ENCODE measurements at places on chromosomes 4 and X.

DNA sequence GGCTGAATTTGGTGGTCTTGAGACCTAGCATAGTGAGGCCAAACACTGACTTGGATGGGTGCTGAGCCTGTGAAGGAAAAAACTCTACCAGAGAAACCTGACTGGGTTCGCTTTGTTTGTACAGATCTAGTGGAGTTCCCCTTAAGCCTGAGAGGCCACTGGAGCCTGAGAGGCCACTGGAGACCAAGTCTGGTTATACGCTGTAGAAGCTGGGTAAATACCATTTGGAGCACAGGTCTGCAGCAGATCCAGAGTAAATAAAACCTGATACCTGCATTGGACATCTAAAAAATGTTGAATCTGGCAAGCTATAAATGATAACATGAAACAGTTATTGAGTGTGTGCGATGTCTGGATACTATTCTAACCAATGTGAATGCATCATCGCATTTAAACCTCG, 104.3 kb upstream of the IGSF1 start:
- DNase-seq, result no peak

GRCh38 chr4:172898715-172899114, 269.9 kb upstream of the GALNT7 start:
- no peak for DNase-seq

GRCh38 chrX:50813843-50814661, at the start of gene SHROOM4:
TSS of gene SHROOM4 (minus strand) at chrX:50814194. CDS start at chrX:50814018, 176 bp downstream.
- peak; percentile 86 for DNase-seq

DNA sequence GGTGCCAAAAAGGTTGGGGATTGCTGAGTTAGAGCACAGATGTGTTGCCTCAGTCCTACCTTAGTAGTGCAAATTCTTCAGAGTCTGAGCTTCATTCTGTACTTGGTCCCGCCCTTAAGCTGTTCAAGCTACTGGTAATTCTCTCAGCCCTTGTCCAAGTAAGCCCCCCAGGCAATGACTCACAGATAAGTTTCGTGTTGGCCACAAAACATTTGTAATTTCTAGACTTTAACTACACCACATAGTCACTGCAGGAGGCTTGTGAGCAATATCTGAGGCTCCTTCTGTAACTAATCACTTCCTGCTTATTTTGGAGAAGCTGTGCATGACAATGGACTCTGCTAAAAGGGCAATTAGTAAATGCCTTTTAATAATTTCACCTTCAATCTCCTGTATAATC, 1420.5 kb downstream of the PCDH7 start:
- no peak for DNase-seq

GRCh38 chr4:185709802-185710486, 102.0 kb downstream of the SORBS2 start:
- DNase-seq, result no peak

DNA sequence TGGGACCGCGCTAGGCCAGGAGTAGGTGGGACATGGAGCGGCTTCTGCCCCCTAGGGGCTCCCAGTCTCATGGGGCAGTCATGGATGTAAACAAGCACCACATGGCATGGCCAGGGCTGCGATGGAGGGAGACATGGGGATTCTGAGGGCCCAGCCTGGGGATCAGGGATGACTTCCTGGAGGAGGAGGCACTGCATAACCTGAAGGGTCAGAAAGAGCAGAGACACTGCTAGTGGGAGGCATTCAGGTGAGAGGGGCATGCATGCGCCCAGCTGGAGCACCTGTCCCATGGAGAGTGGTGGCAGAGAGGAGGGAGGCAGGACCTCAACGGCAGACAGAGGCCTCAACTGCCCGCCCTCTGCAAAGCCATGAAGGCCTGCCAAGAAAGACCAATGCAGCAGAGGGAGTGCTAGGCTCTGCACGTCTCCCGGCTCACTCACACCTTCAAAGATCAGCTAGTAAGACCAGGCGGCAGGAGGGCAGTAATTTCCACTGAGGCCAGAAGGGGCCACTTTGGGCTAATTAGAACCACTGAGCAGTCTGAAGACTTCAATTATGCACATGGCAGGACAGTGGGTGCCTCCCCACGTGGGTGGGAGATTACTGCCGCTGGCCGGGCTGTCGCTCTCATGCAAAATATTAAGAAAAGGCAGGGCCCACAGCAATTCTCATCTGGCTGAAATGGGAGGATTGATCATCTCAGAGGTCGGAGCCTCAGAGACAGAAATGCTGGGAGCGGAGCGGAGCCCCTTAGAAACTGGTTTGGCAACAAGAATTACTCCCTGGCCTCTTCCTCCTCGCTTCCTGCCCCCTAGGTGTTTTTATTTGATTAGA, 69.6 kb downstream of the PPP2R2C start:
- no peak for DNase-seq

DNA sequence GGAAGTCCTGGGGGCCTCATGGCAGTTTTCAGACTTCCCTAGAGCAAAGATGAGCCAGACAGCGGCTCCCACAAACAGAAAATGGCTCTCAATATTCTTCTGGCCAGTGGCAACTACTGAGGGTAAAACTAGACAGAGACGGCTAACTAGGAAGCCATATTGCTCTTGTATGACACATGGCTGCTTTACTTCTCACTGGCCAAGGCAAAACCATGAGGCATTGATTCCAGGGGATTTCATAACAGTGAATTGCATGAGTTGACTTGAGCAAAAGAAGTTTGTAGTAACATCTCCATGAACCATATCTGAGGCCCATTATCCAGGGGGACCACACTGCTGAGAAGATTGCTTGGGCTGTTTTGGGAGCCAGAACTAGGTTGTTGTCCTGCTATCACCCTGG, 13.7 kb upstream of the TLR8 start:
- DNase-seq, result no peak

DNA sequence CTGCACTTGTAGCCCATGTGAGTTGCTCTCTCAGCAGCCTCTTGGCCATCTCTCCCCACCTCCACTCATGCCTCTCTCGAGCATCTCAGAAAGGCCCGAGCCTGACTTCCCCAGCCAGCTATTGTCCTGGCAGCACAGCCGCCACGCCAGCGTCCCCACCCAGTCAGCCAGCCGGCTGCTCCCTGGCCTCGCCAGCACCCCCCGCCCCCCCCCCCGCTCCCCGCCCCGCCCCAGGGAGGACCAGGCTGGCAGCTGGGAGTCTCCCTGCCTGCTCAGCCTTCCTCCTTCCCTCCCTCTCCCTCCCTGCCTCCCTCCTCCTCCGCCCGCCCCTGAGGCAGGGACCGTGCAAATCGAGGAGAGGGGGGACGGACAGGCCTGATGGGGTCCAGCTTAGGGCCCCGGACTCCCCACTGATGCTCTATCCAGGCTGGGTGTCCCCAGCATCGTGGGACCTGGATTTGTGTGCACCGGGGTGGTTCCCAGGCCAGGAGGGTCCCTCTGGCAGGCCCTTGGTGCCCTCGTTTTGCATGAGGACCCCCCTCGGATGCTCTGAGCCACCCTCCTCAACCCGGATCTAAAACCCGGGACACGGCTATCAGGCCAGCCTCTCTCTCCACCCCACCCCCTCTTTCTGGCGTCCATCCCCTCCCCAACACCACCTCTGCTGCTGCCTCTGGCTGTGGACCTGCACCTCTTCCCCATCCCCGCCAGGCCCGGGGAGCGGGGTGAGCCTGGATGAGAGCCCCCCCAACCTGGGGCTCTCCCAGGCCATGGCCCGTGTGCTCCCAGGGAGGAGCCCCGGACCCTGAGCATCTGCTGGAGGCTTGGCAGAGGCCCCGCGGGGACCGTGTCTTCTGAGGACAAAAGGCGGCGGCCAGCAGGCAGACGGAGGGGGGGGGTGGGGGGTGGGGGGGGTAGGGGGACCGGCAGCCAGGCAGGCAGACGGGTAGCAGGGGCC, at the start of gene GPR173:
GPR173 (plus strand) TSS at position 621 of the 958 bp plus-strand sequence. CDS start 27,833 bp downstream, outside the sequence.
- peak; percentile 77 for DNase-seq
